Dermis lymphatic vessel endothelial cell (primary cell): ENCODE measurements at places on chromosomes 7 and 10. TPM values are rescaled to one million over a fixed set of nuclear protein-coding genes. Genes with fewer than 3 reads are reported as not detected.

SPDYE18 gene
- total RNA-seq = 0.26 and 0.43 TPM in 2 replicates

IGF2BP3 gene
- 1.7 and 2.1 TPM in 2 replicates for total RNA-seq

PTPRN2 gene
- total RNA-seq = 2.7 and 3.1 TPM in 2 replicates

ELFN1 gene
- total RNA-seq = 0.22 and 0.77 TPM in 2 replicates

LHPP gene
- 4.8 and 5.3 TPM in 2 replicates for total RNA-seq
